ENCODE measurements at places on chromosomes 3 and 15.

DNA sequence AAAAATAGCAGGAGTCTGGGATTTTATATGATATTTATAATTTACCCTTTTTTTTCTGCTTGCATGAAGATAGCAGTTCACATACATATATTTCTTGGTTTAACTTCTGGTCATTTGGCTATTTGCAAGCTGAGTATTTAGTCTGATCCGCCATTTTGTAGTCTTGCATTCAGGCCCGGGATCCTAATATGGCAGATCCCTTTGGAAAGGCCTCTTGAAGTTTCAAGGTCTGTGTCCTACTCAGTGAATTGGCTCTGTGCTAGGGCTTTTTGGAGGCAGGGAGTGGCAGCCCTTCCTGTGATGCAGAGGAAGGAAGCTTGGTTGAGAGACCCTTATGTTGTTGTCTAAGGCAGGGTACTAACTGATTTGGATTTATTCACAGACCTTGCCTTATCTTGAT lies 2.9 kb downstream of the SNRPN start:
- DNase-seq = no peak

DNA sequence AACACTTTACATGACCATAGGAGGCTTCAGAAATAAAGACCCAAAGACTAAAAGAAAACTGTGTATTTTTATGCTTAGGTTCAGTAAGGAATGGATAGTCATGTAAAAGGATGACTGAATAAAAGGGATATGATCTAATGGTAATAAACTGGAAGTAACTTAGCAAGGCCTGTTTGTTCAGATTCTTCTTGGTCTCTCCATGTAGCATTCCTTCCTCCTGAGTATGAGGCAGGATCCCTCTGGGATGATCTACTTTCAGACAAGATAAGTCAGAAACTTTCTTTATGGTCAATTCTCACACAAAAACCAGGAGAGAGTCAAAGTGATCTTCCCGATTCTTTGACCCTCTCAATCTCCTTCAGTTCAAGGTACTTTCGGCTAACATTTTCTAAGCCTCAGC lies 340.8 kb upstream of the DCBLD2 start:
- peak; percentile 34 for DNase-seq

DNA sequence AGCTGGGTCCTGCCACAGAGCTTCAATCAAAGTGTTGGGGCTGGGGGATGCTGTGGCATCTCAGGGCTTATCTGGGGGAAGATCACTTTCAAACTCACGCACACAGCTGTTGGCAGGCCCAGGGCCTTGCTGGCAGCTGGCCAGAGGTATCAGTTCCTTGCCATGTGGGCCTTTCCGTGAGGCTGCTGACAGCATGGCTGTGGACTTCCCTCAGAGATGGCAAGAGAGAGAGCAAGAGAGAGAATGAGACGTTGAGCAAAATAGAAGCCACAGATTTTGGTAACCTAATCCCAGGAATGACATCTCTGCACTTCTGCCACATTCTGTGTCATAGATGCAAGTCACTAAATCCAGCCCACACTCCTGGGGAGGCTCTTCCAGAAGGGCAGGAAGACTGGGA lies 91.0 kb downstream of the TPRG1 start:
- no peak for DNase-seq

- DNase-seq = no peak
Measured at GRCh38 chr3:179279837-179280236, 28.9 kb upstream of the KCNMB3 start.

DNA sequence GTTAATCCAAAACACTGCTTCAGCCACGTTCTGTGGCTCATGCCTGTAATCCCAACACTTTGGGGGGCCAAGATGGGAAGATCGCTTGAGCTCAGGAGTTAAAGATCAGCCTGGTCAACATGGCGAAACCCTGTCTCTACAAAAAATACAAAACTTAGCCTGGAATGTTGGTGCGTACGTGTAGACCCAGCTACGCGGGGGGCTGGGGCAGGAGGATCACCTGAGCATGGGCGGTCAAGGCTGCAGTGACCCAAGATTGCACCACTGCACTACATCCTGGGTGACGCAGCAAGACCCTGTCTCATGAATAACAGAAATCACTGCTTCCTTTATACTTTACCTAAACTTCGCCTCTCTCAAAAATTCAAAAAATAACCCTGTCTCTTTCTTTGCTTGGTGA lies 1325.0 kb upstream of the CADM2 start:
- DNase-seq = no peak

DNA sequence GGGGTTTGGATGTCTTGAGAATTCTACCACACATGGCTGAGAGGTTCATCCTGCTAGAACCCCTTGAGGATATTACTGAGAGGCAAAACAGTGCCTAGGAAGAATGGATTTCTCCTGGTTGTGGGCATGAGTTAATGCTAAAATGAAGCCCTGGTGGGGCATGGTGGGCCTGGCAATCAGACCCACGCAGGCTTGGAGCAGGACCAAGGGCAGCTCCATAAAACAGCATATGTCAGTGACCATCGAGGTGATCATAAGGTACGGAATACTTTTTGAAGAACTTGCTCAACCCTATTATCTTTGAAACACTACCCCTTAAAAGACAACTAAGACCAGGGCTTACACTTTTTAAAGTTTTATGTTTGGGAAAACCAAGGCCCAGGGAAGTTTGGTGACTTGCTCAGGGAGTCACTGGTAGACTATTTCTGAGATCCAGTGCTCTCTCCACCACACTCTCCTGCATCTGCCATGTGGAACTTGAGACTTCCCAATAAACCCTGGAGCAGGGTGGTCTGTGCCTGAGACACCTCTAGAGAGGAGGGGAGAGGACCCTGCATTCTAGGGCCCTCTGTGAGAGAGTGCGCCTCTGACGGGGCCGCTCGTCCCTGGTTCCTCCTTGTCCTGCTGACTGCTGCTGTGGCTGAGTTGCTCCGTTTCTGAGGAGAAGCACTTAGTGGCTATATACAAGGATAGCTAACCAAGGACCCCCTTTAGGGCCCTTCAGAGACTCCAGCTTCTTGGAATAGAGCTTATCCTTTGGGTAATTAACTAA lies 28.0 kb upstream of the TIMP4 start:
- no peak for DNase-seq
